Mesendoderm (in vitro differentiated cells): ENCODE measurements at places on chromosomes 12 and 14.
A peak's percentile ranks its signal among the peaks of the same experiment; 100 is the strongest.

- DNase-seq = peak; percentile 59
Measured at GRCh38 chr12:42125388-42125767, 19.3 kb downstream of the GXYLT1 start.

DNA sequence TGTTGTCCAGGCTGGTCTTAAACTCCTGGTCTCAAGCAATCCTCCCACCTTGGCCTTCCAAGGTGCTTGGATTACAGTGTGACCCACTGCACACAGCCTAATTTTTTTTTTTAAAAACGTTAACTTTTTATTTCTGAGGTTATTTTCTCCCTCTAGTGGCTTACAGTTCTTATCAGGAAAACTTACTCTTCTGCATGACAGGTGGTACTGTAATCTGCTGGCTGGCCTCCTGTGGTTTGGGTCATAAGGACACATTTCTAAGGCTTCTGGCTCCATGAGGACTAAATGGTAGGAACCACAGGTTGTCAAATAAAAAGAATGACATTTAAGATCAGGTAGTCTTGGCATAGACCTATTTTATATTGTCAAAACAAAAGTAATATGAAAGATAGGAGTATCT, 7.7 kb upstream of the NCKAP1L start:
- DNase-seq = no peak

DNA sequence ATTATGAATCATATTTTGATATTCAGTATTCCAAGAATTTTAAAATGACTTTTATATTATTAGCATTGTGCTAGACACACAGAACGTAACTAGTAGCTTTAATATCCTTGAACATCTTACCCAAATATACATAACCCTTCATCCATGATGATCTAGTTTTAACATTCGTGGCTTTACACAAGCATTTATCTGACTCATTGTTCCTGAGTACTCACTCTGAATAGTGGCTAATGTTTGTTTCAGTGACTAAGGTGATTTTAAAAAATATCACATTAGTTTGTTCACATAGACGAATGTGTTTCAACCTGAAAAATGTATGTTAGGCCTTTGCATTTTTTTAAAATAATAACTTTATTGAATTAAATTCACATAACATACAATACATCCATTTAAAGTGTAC, 80.0 kb upstream of the PTPRQ start:
- DNase-seq = no peak

- peak; percentile 59 for DNase-seq
Measured at GRCh38 chr12:62772416-62772955, 162.5 kb downstream of the PPM1H start.

DNA sequence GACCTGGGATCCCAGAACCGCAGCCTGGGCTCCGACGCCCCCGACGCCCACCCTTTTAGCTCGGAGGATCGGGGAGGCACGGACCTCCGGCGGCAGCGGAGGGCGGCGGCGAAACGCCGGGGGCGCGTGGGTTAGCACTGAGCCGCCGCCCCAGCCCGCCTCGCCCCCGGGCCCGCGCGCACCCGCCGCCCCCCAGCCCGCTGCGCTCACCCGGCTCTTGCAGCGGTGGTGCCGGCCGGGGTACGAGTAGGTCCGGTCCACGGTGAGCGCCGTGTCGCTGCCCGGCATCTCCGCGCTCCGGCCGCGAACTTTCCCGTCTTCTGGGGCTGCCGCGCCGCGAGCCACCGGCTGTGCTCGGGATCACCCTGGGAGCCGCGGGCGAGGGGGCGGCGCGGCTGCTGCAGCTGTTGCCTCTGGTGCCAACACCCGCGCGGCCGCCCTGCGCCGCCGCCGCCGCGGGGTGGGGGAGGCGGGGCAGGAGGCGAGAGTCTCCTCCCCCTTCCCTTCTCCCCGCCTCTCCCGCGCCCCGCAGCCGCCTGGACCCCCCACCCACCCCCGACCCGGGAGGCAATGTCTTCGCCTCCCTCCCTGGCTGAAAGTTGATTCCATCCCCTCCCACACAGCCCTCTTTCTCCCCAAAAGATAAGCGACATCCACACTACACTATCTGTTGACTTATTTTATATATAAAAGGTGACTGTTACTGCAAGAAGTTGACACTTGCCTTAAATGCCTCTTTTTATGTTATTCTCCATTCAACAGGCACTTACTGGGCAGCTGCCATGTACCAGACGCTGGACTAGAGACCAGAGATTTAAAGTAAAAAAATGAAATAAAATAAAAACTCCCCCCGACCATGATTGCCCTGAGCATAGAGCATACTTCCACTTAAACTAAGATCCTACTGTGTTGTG, at the start of gene TMCC3:
Gene TMCC3, minus strand, starts transcription at position 415 of the 914 bp plus-strand sequence. Its CDS starts 127 bp downstream, at position 288.
- DNase-seq = peak; percentile 41

GRCh38 chr14:35341751-35342488, 49.7 kb downstream of the PSMA6 start:
- peak; percentile 89 for DNase-seq

- DNase-seq = no peak
Measured at GRCh38 chr12:4346931-4347330, 25.9 kb downstream of the TIGAR start.

DNA sequence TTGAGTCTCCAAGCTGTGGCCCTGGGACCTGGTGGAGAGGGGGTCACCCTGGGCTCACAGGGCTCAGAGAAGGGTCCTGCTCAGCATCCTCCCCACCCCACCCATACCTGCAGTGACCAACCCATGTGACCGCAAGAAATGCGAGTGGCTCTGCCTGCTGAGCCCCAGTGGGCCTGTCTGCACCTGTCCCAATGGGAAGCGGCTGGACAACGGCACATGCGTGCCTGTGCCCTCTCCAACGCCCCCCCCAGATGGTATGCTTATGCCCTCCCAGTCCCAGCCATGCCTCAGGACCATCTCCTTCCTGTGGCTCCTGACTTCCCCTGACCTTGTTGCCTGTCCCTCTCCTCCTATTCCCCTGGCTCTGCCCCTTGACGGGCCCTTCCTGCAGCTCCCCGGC, 6.7 kb upstream of the NXPH4 start:
- no peak for DNase-seq

DNA sequence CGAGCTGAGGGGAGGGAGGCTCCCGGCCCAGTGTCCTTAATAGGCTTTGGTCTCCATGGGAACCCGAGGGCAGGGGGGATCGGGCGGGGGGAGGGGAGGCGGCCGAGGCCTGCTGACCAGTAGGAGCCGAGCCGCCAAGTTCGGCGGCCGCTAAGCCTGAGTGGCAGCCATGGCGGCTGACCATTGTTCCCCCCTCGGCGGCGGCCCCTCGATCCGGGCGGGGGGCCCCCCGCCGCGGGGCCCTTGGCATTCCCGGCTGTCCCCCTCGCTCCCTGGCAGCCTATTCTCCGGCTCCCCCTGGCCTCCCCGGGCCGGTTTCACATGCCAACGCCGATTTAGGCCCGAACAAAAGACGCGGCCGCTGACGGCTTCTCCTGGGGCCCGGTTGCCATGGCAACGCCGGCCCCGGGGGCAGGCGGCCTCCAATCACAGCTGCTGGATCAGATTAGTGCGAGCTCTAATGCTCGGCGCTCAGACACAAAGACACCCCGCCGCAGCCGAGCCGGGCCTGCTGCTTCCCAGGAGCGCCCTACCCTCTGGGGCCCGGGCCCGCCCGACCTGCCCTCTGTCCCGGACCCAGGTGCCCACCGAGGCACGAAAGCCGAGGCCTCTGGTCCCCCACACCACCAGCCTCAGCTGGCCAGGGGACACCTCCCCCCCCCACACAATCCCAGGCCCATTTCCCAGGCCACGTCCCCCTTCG, 7.3 kb downstream of the MSI1 start:
- peak; percentile 98 for DNase-seq

DNA sequence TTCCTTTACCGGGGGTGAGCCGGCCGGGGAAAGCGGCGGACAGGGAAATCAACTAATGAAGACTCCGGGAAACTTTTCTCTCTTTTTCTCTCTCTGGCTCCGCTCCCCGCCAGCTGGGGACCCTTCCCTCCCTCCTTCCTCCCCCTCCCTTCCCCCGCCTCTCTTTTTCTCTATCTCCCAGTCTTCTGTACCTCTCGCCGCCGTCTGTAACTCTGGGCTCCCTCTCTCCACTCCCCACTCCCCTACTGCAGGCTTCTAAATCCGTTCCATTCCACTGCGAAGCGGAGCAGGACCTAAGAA, 6.9 kb upstream of the HOXC11 start:
- peak; percentile 61 for DNase-seq

DNA sequence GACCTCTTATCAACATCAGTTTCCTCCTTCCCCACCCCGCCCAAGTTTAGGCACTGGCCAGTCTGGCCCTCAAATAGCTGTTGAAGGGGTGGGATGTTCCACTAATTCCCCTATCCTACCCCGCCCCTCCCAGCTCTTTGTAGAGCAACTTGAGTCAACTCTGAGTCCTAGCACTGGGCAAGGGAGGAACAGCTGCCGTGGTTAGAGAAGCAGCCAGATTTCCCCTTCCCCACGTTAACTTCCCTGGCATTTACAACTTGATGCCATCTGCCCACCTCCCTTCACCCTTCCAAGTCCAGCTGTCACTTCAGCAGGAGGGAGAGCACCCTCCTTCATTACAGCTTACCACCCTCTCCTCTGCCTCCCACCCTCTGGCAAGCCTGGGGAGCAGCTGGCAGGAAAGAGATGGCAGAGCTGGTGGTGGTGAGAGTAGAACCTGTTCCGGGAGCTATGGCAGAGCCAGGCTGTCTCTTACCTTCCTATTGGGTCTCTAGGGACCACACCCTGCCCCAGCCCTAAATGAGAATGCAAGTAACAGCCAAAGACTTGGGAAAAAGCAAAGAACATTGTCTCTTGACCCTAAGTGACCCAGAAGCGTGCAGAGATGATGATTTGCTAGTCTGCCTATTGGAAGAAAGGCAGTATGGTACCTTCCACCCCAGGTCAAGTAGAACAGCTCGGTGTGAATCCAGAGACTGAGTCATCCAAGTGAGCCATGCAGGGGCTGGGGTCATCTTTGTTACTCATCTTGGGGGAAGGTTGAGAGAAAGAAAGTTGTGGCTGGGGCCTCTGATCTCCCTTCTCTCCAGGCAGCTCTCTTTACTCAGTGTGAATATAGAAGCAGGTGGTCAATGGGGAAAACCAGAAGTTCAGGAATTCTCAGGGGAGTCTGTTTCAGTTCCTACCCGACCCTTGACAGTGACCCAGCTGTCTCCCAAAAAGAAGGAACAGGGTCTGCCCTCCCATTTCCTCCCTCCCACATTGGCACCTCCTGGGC, 1.5 kb downstream of the BLOC1S1 start:
- peak; percentile 74 for DNase-seq

DNA sequence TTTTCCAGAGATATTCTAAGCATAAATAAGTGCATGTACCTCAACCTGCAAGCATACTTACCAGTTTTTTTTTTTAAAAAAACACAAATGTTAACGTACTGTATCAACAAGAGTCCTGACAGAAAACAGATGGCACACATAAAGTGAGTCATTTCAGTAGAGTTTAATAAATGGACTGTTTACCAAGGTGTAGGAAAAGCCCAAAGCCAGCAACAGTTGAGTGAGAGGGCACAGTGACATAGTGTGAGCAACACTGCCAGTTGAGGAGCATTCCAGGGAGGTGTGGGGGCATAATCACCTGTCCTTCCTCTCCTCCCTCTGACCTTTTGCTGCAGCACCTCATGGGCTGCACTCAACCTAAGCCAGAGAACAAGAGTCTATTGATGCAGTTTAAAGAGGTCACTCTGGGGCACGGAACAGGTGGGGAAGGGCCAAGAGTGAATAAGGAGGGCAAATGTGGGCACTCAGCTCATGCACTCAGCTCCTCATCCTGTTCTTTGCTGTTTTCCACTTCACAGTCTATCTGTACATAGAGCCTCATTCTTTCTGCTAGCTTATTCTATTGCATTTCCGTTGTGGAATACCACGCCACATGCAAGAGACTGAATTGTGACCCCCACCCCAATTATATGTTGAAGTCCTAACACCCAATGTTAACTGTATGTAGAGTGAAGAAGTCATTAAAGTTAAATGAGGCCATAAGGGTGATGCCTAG, 29.3 kb downstream of the DHRS2 start:
- no peak for DNase-seq

DNA sequence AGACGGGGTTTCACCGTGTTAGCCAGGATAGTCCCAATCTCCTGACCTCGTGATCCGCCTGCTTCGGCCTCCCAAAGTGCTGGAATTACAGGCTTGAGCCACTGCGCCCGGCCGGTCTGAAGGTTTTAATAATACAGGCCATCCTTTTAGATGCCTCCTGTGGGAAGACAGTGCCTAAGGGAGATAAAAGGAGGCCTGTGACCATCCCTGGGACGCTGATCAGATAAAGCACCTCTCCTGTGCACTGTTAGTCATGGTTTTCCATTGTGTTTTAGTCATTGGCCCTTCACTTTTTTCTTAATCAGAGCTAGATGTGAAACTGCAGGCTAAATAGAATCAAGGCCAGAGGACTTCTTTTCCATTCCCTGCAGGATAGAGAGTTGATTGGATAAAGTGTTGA, 7.6 kb upstream of the ACADS start:
- no peak for DNase-seq

DNA sequence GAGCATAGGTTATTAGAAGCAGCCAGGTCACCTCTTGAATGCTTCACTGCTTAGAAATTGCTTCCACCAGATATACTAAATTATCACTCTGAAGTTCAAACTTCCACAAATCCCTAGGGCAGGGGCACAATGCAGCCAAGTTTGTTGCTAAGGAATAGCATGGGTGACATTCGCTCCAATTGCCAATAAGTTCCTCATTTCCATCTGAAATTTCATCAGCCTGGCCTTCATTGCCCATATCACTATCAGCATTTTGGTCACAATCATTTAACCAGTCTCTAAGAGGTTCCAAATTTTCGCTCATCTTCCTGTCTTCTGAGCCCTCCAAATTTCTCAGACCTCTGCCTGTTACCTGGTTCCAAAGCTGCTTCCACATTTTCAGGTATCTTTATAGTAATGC, 356.1 kb downstream of the DAD1 start:
- DNase-seq = no peak
